HCT116 (cell line): ENCODE measurements at places on chromosomes 3 and 15.

DNA sequence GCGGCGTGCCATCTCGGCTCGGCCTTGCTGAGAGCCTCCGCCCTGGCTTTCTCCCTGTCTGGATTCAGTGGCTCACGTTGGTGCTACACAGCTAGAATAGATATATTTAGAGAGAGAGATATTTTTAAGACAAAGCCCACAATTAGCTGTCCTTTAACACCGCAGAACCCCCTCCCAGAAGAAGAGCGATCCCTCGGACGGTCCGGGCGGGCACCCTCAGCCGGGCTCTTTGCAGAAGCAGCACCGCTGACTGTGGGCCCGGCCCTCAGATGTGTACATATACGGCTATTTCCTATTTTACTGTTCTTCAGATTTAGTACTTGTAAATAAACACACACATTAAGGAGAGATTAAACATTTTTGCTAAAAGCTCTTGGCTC, 54.1 kb downstream of the PLXNA1 start:
- no peak for DNase-seq

DNA sequence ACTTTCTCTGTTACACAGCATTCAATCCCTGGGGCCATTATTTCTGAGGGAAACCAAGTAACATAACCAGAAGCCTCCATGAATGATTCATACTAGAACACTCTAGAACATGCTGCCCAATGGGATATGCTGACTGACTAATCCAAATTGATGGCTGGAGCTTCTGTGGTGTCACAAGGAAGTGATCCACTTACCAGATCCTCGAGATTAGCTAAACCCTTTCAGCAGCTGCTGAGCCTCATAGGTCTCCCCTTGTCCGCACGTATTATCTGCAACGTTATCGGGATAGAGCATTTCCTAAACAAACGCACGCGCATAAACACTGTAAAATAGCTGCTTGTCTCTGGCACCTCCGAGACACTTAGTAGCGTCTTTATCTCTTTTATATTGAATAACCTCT, 61.2 kb upstream of the PROK2 start:
- DNase-seq: no peak

DNA sequence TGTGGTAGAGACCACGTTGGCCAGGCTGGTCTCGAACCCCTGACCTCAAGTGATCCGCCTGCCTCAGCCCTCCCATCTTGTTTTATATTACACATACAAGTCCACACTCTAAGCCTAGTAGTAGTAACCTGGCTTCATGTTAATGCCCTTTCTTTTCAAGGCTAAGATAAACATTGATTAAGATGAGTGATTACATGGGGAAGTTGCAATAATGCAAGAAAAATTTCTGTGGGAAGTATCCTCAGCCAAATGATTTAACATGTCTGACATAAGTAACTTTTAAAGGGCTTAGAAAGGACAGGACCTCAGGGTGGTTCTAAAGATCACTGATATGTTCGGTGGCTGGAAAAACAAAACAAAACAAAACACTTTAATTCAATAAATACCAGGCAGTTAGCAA, 72.1 kb downstream of the SFMBT1 start:
- DNase-seq: no peak

- DNase-seq: no peak
Observed at GRCh38 chr15:43270676-43271306, 4.1 kb upstream of the TGM5 start.

GRCh38 chr15:71448688-71449114, 333.4 kb downstream of the THSD4 start:
- peak; percentile 56 for DNase-seq

GRCh38 chr3:187743195-187744141, 1.8 kb downstream of the BCL6 start:
- DNase-seq: no peak

DNA sequence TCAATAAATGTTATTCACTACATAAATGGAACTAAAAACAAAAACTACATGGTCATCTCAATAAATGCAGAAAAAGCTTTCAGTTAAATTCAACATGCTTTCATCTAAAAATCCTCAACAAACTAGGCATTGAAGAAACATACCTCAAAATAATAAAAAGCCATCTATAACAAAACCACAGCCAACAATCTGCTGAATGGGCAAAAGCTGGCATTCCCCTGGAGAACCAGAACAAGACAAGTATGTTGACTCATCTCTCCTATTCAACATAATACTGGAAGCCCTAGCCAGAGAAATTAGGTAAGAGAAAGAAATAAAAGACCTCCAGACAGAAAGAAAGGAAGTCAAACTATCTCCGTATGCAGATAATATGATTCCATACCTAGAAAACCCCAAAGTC, 759.9 kb downstream of the EPHA3 start:
- DNase-seq: no peak

GRCh38 chr3:141052201-141053069, 1.3 kb downstream of the SPSB4 start:
- DNase-seq: no peak

DNA sequence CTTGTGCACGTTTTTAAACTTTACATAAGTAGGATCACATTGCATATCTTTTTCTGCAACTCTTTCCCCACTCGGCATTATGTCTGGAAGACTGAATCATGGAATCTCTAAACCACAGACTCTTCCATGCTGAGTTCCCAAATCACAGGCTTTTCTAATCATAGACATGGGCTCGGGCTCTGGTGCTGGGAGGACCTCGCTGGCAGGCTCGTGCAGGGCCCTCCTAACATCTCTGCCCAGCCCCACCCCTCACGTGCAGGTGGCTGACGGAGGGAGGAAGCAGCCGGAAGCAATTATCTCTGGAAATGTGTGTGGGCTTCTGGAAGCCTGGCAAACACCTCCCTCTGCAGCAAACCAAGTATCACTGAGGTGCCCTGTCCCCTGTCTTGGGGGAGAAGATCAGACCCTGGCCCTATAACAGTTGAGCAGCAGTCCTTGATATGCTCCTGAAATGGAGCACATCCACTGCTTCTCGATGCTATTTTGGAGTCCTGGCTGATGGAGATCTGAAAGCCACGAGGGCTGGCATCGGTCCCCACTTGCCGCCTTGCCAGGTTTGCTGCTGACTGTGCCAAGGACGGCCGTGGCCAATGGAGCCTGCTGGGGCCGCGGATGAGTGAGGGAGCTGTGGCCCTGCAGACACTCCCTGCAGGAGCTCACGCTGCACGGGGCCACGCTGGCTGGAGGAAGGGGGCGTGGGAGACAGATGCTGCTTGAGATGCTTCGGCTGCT, 4.4 kb upstream of the IQSEC1 start:
- no peak for DNase-seq

- DNase-seq: peak; percentile 47
Observed at GRCh38 chr3:171328419-171329082, 131.7 kb downstream of the TNIK start.

- DNase-seq: no peak
Observed at GRCh38 chr3:8984526-8984925, 21.3 kb upstream of the RAD18 start.

- DNase-seq: no peak
Observed at GRCh38 chr15:66138892-66139590, 114.5 kb downstream of the MEGF11 start.

DNA sequence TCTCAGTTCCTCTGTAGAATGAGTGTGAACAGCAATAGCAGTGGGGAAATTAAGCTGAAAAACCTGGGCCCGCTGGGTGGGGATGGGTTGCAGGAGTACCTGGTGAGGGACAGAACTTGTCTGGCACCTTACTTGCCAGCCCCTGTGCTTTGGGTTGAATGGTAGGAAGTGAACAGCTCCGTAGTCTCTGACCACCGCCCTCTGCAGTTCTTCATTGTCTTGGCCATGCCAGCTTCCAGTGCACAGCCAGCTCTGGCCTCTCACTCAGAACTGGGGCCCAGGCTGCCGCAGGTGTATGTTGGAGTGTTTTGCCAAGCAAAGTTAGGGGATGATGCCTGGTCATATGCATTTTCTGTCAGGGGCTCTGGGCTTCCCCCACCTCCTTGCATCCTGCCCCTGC, 14.0 kb upstream of the CHST14 start:
- no peak for DNase-seq

GRCh38 chr3:72520690-72521308, 327.4 kb downstream of the SHQ1 start:
- DNase-seq: peak; percentile 16

- DNase-seq: no peak
Observed at GRCh38 chr3:181383201-181383600, 328.5 kb upstream of the SOX2 start.

GRCh38 chr15:40511472-40512133, 40.8 kb downstream of the CHST14 start:
- no peak for DNase-seq

DNA sequence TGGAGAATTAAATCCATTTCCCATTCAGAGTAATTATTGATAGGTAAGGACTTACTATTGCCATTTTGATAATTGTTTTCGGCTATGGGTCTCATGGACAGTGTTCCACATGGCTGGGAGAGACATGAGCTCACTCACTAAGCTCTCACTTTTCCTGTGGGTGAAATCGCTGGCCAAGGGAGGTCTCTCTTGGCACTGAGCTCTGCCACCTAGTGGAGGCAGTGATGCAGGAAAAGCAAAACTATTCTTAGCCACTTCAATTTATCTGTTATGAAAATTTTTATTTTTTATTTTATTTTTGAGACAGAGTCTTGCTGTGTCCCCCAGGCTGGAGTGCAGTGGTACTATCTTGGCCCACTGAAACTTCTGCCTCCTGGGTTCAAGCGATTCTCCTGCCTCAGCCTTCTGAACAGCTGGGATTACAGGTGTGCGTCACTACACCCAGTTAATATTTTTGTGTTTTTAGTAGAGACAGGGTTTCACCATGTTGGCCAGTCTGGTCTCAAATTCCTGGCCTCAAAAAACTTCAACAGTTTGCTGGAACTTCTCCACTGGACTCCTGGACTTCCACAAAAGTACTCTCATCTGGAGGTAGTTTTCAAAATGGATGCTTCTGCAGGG, 4.7 kb upstream of the RNF13 start:
- DNase-seq: peak; percentile 70

DNA sequence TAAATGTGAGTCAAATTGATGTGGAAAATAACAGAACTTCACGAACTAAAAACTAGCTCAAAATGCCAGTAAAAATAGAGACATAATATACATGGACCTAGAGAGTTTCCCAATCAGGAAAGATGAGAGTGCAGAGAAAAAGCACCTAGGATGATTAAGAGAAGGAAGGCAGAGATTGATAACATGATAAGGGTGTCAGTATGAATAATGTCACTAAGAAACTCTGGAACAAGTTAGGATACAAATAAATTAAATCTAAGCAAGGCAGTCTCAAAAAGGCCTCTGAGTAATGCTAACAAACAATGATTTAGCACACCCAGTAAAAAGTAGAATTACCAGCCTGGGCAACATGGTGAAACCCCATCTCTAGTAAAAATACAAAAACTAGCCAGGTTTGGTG, 304.7 kb upstream of the DPPA4 start:
- DNase-seq: no peak

- no peak for DNase-seq
Observed at GRCh38 chr3:13045241-13045903, 27.9 kb downstream of the IQSEC1 start.

DNA sequence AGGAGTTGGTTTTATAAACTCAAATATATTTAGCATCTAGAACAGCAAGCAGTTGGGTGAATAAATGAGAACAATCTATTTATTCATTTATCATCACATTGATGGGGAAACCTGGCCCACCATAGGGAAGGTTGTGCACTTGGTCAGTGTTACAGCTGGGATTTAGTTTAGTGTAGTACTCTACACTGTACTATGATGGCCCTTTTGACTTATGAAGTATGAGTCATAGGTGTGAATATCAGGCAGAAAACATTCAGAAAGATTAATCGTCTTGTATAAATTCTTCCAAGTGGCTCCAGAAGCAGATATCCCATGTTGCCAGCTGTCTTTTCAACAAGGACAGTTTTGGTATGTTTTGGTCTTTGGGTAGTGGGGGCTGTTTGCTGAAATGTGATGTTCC, 38.0 kb downstream of the BBS4 start:
- no peak for DNase-seq

GRCh38 chr3:40770061-40770460, 245.3 kb downstream of the ZNF621 start:
- no peak for DNase-seq

DNA sequence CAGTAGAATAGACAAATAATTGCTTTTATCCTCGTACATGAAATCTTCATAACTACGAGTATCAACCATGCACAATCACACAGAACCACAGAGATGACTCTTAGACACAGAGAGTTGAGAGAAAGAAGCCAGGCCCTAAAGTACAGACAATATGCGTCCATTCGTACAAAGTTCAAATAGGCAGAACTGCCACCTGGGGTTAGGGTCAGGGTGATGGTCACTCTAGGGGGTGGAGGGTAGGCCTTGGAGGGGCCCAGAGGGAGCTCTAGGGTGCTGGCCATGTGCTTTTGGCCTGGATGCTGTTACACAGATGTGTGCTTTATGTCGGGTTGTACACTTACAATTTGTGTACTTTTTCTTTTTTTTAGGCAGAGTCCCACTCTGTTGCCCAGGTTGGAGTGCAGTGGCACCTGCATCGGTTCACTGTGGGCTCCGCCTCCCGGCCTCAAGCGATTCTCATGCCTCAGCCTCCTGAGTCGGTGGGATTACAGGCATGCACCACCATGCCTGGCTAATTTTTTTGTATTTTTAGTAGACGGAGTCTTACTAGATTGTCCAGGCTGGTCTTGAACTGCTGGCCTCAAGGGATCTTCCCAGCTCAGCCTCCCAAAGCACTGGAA, 65.9 kb upstream of the KLF13 start:
- no peak for DNase-seq

DNA sequence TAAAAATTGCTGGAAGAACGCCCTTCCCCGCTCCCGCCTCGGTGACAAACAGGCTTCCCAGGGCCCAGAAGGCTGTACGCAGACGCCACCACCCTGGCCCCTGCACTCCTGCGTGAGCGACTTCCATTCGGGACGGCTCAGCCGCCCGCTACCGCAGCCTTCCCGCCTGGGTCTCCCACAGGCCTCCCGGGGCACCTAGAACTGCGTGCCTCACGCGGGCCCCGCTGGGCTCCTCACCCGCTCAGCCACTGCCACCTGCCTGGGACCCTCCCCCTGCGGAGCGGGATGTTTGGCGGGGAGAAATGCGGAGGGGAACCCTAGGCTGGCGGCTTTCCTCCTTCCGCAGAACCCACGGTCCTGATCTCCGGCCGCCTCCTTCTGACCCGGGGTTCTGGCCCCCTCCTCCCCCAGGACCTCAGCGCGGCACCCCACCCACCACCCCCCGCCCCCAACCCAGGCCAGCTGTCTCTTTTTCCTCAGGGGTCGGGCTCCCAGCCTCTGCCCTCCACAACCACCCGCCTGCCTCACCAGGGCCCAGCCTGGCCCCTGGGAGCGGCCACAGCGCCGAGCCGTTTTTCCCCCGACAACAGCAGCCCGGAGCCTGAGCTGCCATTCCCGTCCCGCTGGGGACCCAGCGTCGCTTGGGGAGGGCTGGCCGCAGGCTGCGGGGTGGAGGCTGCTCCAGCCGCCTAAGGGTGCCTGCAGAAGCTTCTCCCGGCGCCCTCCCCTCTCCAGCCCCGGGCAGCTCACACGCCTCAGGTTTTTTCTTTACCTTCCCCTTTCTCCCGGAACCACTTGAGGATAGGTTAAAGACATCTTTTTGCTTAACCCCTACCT, 27.6 kb upstream of the RAB7A start:
- DNase-seq: no peak
